KBM-7 (cell line): ENCODE measurements at places on chromosomes 1 and 21.

DNA sequence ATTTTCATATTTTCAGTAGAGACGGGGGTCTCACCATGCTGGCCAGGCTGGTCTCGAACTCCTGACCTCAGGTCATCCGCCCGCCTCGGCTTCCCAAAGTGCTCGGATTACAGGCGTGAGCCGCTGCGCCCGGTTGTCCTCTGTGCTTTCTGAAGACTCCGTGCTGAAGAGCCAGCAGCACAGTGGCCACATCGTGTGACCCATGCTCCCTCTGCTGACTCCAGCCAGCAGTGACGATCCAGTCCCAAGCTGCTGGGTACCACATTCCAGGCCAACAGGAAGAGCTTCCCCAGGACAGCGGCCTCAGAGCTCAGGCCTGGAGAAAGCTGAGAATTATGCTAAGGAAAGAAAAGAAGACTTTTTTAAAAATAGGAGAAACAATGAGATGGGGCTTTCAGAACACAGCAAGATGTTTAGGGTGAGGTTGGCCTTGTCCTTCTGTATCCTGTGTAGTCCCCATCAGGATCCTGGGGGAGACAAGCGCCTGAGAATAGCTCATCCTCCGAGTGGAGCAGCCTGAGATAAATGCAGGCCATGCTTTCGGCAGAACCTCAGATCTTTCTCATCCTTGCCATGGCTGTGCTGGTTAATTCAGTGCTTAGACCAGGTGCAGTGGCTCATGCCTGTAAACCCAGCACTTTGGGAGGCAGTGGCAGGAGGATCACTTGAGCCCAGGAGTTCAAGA lies 207.1 kb downstream of the SLC35F3 start:
- DNase-seq, result no peak

GRCh38 chr1:119266386-119266785 lies 102.2 kb upstream of the HAO2 start:
- DNase-seq, result no peak

DNA sequence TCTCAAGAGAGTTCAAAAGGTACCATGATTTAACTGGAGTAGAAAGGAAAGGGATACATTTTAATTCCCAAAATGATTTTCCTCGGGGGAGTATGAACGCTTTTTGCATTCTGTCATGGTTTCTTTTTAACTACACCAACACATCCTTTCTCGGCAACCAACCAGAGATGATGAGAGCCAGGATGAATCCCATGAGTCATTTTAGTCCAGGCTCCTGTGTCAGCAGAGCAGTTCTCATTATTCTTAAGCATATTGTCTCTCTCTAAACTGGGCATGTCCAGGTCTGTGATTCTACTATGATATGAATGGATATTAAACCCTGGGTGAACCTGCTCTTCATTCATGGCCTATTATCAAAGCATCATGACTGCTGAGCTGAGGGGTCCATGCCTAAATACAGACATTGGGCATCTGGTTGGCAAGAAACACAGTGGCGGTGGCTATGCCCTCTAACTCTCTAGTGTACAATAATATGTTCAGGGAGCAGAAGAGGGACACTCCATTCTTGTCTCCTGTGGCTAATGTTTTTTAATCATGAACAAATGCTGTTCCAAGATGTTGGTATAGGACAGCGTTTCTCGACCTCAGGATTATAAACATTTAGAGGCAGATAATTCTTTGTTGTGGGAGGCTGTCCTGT lies 124.3 kb upstream of the ESRRG start:
- no peak for DNase-seq

GRCh38 chr1:23035823-23036452 lies 16.7 kb downstream of the KDM1A start:
- no peak for DNase-seq

DNA sequence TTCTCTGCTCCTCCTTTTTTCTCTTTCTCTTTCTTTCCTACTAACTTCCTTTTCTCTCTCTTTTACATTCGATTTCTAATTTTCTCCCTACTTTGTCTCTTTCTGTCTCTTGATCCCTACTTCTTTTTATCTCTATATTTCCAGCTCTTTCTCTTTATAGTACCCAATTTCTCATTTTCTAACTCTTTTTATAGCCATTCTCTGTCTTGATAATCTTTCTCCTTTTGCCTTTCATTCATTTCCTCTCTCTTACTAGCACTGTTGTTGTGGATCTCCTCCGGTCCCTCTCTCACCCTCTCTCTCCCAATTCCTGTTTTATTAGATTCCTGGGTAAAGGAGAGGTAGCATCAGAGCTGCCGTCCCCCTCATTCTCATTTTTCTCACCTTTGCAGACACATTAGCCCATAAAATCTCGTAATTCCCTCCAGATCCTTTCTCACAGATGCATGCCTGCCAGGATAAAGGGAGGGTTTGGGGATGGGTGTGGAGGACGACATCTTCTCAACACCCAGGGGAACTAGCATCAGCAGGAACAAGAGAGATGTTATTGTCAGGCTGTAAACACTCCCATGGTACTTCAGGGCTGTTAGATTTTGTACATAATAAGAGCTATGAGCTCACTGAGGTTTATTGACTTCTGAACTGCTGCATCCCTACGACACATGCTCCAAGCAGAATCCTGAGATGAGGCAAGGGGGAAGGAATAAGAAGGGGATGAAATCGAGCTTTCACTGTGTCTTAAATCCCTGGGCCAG lies 159.0 kb upstream of the GALNT2 start:
- DNase-seq, result no peak

DNA sequence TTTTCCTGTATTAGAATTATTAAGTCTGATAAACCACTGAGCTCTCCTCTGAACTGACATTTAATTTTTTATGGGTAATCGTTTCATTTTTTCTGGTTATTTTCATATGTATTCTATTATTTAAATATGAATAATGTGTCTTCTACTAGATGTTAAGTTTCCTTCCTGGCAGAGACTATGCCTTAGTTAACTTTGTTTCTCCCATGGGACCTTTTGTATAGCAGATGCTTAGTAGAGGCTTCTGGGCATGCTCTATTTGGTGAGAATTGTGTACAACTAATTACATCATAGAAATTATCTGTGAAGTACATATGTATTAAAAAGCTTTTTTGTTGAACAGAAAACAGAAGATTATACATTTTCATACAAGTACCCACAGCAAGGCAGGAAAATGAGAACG lies 23.4 kb downstream of the CTBS start:
- DNase-seq, result no peak

DNA sequence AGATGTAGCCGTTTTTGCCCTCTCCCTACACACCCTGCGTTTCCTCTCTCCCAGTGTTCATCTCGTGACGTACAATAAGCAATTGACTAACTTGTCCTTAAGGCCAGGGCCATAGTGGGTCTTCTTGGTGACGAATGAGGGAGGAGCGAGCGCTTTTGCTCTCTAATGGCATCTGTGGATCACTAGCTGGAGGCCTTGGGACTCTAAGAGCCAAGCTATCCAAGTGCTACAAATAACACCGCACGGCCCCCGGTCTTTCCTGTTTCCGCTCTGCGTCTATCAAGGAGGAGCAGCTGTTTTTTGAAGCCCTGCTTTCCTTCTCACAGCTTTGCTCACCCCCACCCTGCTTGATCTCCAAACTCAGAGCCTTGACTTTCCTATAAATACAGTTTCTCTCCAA lies 25.2 kb downstream of the EVA1C start:
- no peak for DNase-seq

GRCh38 chr21:31298618-31299269 lies 45.3 kb downstream of the TIAM1 start:
- no peak for DNase-seq

- no peak for DNase-seq
Measured at GRCh38 chr1:32232558-32233304, 10.5 kb downstream of the EIF3I start.

DNA sequence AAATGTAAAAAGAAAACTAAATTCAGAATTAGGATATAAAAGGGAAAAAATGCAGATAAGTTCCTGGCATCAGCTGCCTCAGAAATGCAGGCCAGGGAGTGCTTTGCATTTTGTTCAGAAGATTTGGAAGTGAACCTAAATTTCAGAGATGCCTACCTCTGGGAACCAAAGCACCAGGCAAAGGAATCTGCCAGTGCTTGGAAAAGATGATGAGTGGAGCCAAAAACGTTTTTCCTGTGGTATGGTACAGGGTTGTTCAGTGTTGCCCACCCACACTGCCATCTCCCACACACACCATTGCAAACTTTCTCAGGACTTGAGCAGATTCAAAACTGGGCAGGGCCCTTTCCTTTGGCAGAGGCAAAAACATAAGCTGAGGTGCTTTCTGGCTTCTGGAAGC lies 349.5 kb downstream of the TGFB2 start:
- DNase-seq, result no peak

DNA sequence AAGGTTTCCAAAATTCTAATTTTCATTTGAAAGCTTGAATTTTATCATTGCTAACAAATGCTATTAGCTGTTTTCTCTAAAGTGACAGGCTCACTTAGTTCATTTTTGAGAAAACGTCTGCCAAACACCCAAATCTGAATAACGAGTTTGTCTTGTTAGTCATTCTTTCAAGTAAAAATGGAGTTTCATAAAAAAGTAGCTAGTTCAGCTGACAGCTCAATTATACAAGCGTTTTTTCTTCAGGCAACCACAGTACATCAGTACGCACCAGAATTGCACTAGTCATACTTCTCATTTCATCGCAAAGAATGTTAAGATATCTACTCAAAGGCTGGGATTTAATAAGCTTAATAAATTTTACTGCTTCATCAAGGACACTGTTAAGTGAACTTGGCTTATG lies 72.3 kb upstream of the SLFNL1 start:
- no peak for DNase-seq
